ENCODE measurements at places on chromosomes 6 and 20.

- no peak for DNase-seq
These were observed 106.2 kb upstream of the MYL9 start for GRCh38 chr20:36435124-36435523.

DNA sequence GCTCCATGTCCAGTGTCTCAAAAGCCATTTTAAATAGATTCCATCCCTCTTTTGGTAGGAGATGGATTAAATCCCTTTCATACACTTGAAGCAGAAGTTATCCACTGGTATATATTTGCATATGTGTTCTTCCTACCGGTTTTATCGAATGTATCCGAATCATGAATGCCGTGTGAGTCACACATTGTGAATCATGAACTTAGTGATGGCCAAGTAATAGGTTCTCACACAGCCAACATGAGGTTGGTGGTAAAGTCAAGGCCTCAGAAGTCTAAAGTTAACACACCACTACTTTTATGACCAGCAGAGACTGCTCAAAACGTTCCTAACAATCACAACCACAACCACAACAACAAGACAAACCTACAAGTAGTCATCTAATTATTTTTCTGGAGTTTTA lies 345.5 kb downstream of the THBS2 start:
- DNase-seq, result peak; percentile 58

- no peak for DNase-seq
These were observed 11.0 kb downstream of the DUSP22 start for GRCh38 chr6:303263-303662.

- no peak for DNase-seq
These were observed 10.5 kb downstream of the THBS2 start for GRCh38 chr6:169243186-169243585.

- DNase-seq, result no peak
These were observed 9.9 kb downstream of the GRIK2 start for GRCh38 chr6:101403216-101403945.

- peak; percentile 91 for DNase-seq
These were observed 43.4 kb upstream of the ESR1 start for GRCh38 chr6:151763938-151764680.

DNA sequence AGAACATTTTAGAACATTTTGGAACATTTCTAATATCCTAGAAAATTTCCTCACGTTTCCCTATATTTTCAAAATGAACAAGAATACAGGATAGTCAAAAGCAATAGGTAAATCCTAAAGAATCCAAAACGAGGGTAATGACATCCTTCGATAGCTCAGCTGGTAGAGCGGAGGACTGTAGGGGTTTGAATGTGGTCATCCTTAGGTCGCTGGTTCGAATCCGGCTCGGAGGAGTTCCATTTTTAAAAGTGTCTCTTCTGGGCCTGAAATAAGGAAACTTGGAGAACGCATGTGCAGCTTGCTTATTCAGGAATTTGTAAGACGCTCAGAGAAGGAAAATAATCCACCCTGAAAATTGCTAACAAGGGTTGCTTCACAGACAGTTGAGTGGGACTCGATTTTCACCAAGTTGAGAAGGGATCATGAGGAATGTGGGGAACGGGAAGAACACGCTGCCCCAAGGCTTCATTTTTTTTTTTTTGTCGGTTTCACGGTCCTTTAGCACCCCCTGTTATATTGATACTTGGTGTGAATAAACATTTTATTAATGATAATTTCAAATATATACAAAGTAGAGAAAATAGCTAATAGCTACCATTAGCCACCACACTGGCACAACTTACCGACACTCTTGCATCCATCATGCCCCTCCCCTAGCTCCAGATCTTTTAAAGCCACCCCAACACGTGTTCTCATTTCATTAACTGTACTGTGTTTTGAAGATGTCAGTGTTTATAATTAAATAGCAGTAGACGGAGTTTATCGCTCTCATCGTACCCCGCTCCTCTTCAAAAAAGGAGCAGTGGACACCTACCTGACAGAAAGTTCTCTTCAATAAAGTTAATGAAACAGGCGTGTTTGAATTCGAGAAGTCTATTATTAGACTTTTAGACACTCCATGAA lies 1.8 kb upstream of the ABT1 start:
- peak; percentile 94 for DNase-seq

- DNase-seq, result no peak
These were observed 159.2 kb downstream of the SYCP2 start for GRCh38 chr20:59774204-59774641.

DNA sequence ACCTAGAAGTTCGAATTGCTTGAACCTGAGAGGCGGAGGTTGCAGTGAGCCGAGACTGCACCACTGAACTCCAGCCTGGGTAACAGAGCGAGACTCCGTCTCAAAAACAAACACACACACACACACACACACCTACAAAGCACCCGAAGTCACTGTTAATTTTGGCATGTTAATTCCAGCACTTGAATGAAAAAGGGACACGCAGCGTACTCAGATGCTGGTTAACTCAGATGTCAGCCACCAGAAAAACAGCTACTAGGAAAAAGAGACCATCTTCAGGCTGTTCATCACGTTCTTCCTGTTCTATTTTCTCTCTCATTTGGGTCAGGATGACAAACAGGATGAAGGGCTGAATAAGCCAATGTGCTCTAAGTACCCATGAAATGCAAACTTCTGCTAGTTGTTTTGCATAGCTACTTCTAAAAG lies 46.9 kb downstream of the BLOC1S5 start:
- no peak for DNase-seq

- DNase-seq, result no peak
These were observed 403.0 kb upstream of the SPTLC3 start for GRCh38 chr20:12605751-12606150.

- no peak for DNase-seq
These were observed 26.8 kb upstream of the UBE2J1 start for GRCh38 chr6:89379281-89379680.

- no peak for DNase-seq
These were observed 15.5 kb downstream of the EEF1E1 start for GRCh38 chr6:8086755-8087306.

GRCh38 chr6:40011844-40012243 lies 77.6 kb upstream of the MOCS1 start:
- no peak for DNase-seq

- DNase-seq, result no peak
These were observed 3.7 kb downstream of the RPS6KA2 start for GRCh38 chr6:166623318-166623717.

- DNase-seq, result no peak
These were observed 205.7 kb upstream of the ARG1 start for GRCh38 chr6:131367206-131367873.

DNA sequence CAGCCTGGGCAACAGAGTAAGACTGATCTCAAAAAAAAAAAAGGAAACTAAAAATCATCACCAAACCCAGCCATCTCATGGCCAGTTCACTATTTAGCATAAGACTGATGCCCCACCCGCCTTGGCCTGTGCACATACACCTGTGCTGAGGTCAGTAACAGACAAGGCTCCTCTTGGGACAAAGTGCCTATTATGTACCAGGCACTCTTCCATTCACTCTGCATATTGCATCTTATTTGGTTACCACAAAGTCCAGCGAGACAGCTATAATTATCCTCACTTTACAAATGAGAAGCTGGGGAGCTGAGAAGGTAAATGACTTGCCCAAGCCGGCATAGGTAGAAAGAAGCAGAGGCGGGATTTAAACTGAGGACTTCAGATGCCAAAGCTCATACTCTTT lies 3.8 kb downstream of the PTPRT start:
- DNase-seq, result no peak

GRCh38 chr6:145453376-145453775 lies 281.9 kb downstream of the EPM2A start:
- DNase-seq, result no peak

DNA sequence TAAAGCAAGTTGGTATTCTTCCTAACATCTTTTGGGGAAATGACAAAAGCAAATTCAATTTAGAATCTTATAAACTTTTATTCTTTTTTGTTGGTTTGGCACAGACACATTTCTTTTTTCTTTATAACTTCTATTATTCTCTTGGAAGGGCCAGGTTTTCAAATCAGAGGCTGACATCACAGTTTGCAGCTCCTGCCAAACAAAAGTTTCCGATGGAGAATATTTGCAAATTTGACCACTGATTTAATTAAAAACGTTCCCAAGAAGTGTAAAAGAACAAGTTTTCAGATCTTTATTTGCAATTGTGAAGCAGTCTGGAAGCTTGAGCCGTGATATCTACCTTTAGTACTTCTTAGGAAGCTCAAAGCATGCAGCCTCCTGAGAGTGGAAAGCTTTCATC lies 53.8 kb upstream of the CD83 start:
- no peak for DNase-seq

GRCh38 chr6:24228681-24229255 lies 102.8 kb downstream of the NRSN1 start:
- DNase-seq, result no peak

DNA sequence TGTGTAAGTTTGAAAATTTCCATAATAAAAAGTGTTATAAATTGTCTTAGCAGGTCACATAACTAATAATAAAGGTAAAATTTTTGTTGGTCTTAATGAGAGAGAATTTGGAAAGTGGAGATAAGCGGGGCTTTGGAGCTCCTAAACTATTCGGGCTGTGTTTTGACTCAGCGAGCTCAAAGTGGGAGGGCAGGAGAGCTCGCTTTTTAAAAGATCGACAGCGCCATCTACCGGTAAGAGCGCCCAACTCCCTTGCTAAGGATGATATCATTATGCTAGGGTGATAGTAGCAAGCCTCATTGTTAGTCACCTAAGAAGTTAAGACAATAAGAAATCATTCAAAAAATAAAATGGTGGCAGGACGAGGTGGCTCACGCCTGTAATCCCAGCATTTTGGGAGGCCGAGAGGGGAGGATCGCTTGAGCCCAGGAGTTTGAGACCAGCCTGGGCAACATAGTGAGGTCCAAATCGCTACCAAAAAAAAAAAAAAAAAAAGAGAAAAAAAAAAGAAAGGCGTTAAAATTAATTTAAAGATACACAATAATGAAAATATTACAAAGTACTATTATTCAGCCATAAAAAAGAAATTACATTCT lies 24.8 kb downstream of the C6orf15 start:
- DNase-seq, result peak; percentile 77

DNA sequence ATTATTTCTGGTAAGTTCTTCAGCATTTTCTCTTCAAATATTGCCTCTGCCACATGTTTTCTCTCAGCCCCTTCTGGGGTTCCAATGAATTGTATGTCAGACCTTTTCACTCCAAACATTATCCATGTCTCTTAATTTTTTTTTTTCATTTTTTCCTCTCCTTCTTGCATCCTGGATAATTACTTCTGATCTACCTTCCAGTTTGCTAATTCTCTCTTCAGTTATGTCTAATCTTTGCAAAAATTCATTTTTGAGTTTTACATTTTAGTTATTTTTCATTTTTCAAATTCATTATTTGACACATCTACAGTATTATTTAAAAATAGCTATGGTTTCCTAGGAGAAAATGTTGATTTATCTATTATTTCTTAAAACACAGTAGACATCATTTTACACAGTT lies 271.7 kb downstream of the TFAP2B start:
- DNase-seq, result no peak

DNA sequence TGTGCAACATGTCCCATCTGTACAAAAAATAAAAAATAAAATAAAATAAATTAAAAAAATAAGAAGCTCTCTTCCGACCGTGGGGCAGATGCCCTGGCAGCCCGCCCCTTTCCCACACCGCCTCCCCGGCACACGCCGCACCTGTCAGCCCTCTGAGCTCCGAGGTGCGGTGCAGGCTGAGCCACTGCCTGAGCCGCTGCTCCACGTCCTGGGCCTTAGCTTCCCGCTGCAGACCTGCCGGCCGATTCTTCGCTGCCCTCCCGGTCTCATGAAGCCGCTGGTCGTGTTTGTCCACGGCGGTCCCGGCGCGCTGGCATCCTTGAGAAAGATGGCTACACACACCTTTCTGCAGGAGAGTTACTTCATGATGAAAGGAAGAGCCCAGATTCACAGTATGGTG lies 10.7 kb upstream of the CLPSL2 start:
- DNase-seq, result no peak

DNA sequence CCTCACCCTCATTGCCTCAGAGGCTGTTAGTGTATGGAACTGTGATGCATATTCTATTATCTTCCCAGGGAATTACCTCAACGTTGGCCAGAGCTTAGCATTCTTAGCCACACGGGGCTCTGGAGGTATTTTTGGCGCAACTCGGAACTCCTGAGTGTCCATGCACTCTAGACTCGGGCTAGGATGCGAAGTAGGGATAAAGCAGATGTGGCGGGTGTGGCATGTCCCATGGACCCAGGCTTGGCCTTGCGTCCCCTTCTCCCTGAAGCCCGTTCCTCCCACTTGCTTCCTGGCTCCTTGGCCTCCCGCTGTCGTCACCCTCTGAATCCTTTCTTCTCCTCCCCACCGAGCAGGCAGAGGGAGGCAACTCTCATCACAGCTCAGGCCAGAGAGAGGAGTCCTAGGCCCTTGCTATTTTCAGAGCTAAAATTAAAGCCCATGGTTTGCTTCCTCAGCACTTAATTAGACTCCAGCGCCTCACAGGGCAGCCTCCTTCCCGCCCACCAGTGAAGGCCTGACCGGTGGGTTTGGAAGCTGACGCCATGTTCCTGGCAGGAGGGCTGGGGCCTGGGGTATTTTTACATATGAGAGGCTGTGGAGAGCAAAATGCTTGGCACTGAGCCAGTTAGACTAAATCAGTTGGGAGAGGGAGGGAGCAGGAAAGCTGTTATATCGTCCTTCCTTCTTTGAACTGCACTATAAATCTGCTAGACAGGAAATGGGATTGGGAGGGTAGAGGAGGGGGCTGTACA lies 138.7 kb downstream of the FOXO3 start:
- DNase-seq, result no peak

DNA sequence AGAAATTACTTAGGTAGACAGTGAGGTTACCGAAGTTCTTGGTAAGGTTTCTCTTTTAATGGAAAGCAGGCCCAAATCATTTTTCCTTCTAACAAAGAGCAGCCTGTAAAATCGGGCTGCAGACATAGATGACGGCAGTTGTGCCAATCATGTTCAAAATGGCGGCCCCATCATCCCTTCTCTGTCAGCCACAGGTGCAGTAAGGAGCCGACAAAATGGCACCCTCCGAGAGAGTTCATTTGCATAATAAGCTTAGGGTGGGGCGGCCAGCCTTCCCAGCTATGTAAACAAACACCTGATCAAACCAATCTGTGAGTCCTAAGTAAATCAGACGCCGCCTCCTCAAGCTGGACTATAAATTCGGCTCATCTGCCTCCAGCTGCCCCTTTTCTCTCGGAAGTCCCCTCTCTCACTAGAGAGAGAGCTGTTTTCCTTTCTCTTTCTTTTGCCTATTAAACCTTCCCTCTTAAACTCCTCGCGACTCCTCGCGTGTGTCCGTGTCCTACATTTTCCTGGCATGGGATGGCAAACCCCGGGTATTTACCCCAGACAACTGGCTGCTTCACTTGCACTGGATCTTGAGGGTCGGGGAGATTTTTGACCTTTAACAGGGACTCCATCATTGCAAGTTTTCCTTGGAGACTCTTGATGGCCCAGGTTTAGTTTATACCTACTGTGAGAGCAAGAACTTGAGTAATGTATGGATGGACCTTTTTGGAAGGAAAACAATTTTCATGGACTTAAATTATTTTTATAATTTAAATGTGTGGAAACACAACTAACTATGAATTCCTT lies 8.9 kb upstream of the DDR1 start:
- no peak for DNase-seq

GRCh38 chr6:103177791-103178190 lies 1681.9 kb downstream of the HACE1 start:
- no peak for DNase-seq

All from HFFc6 (cell line).